ENCODE measurements at places on chromosomes 2 and 18. TPM values are rescaled to one million over a fixed set of nuclear protein-coding genes. Genes with fewer than 3 reads are reported as not detected.

GRCh38 chr2:26712486-26713465 lies 20.3 kb downstream of the KCNK3 start:
- DNase-seq, result no peak

DNA sequence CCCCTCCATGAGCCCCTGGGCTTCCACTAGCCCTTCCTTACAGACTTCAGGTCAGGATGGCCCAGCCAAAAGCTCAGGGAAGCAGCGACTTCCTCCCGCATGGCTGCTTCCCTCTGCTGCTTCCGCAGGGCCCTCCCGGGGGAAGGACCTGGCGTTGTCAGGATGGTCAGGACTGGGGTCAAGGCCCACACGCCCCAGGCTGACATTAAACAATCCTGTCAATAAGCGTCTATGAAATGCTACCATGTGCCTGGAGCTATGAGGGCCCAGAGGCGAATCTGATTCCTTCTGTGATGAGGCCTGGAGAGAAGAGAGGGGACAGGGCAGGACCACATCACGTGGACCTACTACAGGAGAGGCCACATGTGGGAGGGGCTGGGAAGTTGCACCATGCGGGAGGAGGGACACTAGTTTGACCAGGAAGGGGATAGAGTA lies 17.3 kb downstream of the CYS1 start:
- DNase-seq, result no peak

DNA sequence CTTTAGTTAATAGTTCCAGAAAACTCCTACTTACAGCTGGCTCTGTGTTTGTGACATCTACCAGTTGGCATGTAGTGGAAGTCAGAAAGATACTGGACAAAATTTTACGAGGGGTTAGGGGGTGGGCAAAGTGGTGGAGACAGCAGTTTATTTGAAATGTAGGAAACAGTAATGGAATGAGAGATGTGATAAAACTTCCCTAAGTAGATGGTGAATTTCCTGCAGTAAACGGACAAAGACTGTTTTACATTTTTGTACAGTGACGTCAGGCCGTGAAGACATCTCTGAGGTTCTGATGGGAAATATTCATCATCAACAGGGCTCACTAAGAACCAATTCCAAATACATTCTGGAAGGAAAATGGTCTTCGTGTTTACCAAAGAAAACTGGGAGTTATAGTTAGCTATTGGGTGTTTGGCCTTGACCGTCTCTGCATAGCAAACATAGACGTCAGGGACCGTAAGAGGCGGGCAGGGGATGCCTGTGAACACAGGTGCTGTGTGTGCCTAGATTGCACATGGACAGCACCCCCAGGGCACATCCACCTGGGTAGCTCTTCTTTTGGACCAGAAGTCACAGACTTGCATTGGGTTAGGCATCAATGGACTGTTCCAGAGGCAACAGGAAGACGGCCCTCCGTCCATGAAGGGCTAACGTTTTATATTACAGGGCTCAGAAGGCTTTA lies 131.5 kb downstream of the ZNF516 start:
- DNase-seq, result no peak

GRCh38 chr2:146081459-146081858 lies 1561.5 kb upstream of the ZEB2 start:
- no peak for DNase-seq

DNA sequence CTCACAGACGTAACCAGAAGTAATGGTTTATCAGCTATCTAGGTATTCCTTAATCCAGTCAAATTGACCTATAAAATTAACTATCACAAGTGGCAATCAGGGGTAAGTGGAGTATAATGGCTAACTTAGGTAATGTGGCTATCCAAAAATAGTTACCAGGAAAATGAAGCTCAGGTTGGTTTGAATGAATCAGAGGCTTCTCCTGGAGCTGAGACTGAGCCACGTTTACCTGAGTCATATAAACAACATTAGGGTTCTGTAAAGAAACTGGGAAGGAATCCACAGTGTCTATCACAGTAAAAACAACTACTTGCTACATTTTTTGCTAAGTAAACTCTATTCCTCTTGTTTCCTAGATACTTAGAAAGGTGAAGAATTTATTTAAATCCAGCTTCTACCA lies 236.0 kb upstream of the SPHKAP start:
- peak; percentile 57 for DNase-seq

GRCh38 chr2:232328032-232328422 lies 50.5 kb upstream of the ALPP start:
- DNase-seq, result peak; percentile 25

DNA sequence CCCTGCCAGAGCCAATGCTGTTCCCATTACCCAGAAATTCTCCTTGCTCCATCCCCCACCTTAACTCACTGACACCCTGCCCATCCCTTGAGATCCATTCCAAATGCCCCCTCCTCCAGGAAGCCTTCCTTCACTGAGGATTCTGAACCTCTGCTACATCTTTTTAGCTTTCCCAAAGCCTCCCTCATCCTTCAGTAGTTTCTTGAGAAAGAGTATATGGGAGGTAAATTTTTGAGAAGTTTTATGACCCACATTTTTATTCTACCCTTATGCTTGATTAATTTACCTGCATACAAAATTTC lies 93.1 kb downstream of the INHBB start:
- no peak for DNase-seq

Gene CHRNG
- total RNA-seq, result not detected

Gene EML6
- 0.83 TPM for total RNA-seq

Gene ROCK1
- 31.8 TPM for total RNA-seq

Gene CACNB4
- not detected for total RNA-seq

Gene UGT1A8
- not detected for total RNA-seq

Gene RPRM
- not detected for total RNA-seq
